Stimulated activated CD8-positive, alpha-beta memory T cell treated with anti-CD3 and anti-CD28 coated beads, Interleukin-2, amount 100 ng/mL, for 1 hour (primary cell): ENCODE measurements at places on chromosomes 5 and 9.

DNA sequence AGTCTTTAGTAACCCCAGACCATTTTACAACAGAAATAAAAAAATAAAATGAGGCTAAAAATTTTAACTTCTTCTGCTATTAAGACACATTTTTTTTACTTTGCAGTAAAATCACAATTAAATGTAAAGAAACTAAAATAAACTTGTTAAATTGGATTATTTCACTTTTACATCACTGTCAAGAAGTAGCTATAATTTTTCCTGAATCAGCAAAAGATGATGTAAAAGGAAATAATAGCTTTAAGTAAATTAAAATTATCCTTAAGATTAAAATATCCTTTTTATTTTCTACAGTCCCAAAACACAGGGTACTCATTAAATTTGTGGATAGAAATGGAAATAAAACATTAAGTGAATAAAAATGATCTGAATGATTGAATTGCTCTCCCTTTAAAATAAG is 44.5 kb downstream of the TMEM232 start:
- DNase-seq = no peak

DNA sequence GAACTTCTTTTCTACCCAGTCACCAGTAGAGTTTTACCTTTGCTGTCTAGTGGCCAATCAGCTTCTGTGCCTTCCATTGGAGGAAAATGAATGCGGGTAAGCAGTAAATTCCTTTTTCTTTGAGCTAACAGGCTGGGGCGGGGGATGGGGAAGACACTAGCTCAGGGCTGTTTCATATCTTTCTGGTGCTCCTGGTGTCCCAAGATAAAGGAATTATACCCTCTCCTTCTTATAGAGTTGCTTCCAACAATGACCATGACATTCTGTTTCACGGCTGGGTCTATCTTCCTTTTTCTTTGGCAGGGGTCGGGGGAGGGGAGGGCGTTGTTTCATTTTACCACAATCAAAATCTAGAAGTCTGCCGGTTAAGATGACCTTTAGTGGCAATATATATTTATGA is 51.2 kb upstream of the RPS23 start:
- DNase-seq = no peak

GRCh38 chr5:19235101-19235584 is 752.9 kb downstream of the CDH18 start:
- DNase-seq = no peak

DNA sequence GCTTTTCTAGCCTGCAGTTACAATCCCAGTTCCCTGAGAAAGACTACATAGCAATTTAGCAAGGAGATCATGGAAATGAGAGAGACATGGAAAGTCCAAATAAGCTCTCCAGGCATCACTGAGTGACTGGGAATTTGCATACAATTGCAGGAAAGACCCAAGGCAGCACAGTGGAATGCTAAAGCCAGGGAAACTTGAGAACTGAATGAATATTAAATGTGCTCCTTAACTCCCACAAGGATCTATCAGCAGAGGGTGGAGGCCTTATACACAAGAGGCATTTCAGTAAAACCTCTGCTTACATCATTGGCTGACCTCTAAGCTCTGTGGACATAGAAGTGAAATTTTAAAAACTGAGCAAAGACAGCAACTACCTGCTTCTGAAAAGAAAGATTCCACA is 355.6 kb upstream of the DAB2 start:
- no peak for DNase-seq

DNA sequence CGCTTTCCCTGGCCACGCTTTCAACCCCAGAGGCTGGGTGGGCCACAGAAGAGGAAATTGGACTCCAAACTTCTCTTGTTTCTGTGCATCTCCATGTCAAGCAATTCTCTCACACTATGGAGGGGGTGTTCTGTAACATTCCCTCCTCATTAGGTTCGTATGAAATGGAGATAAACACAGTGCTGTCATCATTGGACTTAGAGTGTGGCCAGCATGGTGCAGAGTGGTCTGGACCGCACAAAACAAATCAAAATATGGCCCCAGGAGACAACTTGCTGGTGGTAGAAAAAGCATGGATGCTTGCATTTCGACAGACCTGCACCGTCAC is 655.2 kb downstream of the BNC2 start:
- no peak for DNase-seq

DNA sequence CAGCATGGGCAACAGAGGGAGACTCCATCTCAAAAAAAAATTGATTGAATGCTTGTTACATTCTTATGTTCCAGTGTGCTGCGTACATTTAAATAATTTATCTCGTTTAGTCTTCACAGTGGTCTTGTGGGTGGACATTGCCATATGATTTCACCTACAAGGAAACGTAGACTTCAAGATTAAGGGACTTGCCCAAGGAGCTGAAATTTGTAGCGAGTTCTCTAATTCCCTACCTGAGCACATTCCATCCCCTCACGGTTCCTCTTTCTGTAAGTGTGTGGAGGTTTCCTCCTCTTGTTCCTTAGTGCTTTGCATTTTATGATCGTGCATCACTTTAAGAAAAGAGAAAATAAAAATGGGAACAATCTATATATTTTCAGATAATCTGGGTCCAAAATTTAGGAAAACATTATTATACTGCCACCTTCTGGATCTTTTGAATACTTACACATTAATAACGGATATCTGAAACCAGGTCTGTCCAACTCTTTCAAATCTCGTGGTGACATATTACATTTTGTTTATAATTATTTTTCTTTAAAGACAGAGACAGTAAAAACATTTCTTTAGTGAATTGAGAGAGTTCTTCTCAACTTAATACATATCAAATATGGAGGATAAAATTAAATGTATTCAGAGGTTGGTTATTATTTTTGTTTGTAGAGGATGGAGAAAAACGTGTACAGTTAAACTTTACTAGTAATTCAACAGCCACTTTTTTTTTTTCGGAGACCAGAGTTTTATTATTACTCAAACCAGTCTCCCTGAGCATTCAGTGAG is 29.9 kb upstream of the C7 start:
- DNase-seq = no peak

DNA sequence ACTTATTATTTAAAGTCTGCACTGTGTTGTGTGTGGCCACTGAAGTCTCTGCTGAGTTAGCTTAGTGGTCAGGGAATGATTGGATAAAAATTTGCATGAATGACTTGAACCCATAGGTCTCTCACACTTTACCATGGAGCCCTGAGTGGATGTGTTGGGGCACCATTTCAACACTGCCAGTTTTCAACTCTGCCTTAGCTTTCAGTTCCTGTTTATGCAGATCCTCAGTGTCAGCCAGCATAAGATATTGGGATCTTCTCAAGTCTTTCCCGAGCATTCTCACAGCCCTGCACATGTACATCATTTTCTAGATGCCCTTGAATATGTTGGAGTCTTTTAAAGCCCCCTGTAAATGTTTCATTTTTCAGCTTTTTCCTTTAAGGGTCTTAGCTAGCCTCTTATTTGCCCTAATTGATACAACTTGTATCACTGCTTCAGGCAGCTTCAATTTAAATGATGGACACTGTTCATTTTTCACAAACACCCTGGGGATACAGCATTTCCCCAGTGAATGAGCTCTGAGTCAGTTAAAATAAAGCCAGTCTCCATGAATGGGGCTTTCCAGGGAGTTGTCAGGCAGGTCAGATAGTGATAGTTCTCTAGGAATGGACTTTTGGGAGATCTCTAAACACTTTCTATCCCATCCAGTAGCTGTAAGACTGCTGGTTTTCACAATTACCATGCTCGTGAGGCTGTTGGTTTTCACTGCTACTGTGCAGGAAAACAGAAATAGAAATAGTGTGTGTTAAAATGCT is 211.9 kb upstream of the PAPPA start:
- DNase-seq = no peak

DNA sequence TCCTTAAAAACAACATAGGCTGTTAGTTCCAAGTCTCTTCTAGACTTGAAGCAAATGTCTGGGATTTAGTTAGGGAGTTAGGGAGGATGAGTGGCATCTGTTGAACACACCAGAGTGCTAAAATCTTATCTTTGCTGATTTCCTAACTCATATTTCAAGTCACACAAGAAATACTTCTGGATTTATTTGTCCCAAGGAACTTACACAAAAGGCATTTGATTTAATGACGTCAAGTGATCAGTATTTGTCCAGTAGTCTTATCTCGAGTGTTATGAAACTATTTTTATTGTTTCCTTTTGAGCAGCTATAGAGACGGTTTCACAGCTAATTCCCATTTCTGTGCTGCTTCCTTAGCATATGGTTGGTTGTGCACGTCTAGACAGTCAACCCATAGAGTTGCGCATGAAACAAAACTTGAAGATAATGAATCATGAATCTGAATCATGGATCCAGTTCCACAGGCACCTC is 140.5 kb upstream of the TUT7 start:
- no peak for DNase-seq

DNA sequence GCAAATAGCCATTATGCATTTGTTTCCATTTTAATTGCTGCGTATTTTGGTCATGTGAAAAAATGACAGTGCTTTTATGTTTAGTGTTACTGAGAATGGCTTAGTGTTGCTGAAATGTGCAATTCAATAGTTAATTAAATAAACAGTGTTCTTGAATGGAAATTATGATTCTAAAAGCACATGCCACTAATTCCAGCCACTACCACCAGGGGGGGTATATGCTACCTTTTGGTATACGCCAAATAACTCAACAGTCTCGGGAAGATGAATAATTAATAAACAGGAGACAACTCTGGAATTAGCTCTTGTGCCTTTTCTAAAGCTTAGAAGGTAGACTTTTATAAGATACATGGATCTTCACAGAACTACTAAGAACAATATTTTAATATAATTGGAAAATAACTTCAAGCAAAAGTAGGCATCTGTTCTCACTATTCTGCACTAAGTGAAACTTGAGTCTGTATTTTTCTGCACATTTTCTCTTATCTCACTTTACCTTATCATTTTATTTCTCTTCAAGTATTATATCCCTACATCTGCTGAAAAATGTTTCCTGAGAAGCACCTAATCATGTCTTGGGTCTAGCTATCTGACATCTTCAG is 83.5 kb upstream of the MINAR2 start:
- DNase-seq = no peak
